T follicular helper cell (primary cell): ENCODE measurements at places on chromosomes 2 and 18.
A peak's percentile ranks its signal among the peaks of the same experiment; 100 is the strongest.

DNA sequence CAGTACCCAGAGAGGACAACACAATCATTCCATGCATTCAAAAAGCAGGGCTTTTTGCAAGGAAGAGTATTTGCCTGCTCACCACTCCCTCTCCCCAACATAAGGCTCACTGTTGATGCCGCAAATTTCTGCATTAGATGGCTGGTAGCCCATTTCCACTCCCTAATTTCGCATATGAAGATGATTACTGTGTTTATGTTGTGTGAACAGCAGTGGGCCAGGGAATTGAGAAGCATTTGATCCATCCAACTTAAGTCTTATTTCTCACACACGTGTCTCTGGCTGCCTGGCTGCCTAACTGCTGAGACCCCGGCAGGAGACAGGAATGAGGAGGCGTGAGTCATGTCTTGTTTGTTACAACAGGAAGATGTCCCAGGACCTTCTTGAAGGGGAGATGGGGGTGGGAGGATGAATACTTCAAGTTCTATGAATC, 294.1 kb downstream of the ALK start:
- no peak for DNase-seq

GRCh38 chr2:208407667-208408066, 1.1 kb downstream of the PTH2R start:
- DNase-seq = no peak

DNA sequence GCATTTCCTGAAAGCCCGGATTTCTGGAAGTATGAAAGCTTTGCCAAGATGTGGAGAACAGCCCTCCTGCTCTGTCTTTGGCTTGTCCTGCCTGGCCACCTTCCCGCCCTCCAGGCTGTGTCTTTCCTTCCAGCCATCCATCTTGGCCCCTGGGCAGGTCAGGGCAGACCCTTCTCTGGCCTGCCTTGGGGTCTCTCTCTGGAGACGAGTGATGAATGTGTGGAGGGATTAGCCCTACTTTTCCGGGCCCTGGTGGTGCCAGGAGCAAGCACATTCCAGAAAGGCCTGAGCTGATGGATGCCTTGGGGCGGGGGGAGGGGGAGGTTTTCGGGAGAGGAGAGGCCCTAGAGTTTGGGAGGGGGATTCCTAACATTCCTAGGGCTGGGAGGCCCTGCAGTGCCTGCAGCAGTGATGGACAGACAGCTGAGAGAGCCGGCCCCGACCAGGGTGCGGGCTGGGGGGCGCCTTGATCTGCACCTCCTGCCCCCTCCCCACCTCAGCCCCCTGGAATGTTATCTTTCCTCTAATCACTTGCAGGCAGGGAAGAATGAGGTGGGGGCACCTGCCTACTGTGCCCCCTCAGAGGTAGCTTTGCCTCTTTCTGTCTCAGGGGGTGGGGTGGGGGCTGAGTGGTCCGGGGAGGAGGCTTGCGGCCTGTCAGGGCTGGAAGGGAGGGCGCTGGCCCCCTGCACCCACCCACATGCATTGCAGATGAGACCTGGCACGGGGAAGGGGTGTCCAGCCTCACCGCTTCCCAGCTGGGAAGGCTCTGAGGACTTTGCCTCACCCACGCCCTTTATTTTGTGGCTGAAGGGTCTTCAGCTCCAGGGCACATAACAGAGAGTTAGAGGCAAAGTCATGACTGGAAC, 156.2 kb downstream of the DDX1 start:
- DNase-seq = no peak

- DNase-seq = no peak
Observed at GRCh38 chr2:84495539-84496146, 20.7 kb upstream of the DNAH6 start.

- DNase-seq = no peak
Observed at GRCh38 chr2:236972491-236973342, 113.0 kb upstream of the COPS8 start.

- DNase-seq = no peak
Observed at GRCh38 chr18:47901624-47902362, 28.7 kb downstream of the SMAD2 start.

GRCh38 chr2:22812065-22812680, 572.8 kb upstream of the KLHL29 start:
- no peak for DNase-seq

DNA sequence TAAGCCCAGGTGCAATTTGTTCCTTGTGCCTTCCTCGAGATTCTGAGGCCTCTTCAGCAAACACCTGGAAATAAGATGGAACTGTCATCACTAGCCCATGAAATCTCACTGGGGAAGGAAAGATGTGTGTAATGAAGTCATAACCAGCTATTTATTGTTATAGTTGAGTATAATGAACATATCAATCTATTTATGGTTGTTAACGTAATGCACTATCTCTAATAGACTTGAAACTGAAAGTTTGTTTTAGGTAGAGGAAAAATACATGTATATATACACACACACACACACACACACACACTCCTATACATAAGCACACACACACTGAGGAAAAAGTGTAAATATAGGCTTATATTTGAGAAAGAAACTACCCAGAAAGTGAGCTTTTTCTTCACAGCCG, 62.8 kb downstream of the UGGT1 start:
- DNase-seq = no peak

- peak; percentile 81 for DNase-seq
Observed at GRCh38 chr2:219298759-219299371, 10.3 kb downstream of the PTPRN start.

- no peak for DNase-seq
Observed at GRCh38 chr2:132632000-132632649, 37.9 kb downstream of the LYPD1 start.

- no peak for DNase-seq
Observed at GRCh38 chr2:106316915-106317314, 122.8 kb upstream of the UXS1 start.

DNA sequence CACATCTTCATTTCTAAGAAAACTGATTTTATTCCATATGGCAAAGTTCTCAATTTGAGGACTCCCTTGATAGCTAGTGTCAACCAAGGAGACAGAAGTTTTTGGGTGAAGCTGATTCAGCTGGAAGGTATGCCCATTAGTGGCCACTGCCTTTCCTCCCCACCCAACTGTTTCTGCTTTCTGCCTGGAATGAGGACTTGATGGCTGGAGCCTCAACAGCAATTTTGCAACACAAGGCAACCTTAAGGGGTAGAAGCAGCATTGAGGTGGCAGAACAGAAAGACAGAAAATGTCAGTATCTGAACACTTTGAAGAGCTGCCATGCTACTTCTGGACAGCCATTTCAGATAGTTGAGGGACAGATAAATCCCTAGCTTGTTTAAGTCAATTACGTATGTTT, 47.0 kb downstream of the INHBB start:
- DNase-seq = no peak

GRCh38 chr2:220318037-220318436, 690.6 kb downstream of the SLC4A3 start:
- DNase-seq = no peak

GRCh38 chr2:70977605-70978205, 725 bp upstream of the ANKRD53 start:
- no peak for DNase-seq

- no peak for DNase-seq
Observed at GRCh38 chr18:64171576-64171975, 22.7 kb upstream of the LINC00305 start.

DNA sequence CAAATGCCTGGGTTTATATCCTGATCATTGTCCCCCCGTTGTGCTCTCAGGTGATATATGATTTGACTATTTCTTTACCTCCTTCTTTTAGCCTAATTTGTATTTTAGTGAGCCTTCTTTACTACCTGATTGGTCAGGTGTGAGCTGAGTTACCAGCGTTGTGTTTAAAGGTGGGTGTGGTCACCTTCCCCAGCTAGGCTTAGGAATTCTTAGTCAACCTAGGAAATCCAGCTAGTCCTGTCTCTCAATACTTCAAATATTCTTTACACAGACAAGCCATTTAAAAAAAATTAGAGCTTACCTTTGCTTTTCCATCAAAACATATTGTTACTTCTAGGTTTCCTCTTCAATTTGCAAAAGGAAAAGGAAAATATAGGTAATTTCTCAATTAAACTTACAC, 30.2 kb downstream of the KYNU start:
- no peak for DNase-seq

DNA sequence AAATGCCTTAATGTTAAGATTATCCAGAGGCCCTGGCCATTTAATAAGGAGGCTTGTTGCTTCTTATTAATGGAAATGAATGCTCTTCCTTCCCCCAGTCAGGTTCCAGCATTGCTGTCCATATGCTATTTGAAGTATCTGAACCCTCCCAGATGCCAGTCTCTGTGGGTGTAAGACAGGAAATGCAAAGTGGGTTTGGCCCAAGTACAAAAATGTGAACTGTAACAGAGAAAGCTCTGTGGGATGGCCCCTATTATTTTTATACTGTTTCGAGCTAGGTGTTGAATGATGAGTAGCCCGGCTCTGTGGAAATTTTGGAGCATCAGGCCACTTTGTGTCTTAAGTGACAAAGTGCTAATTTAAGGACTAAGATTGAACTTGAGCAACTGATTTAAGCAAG, 141.0 kb downstream of the UXS1 start:
- no peak for DNase-seq

DNA sequence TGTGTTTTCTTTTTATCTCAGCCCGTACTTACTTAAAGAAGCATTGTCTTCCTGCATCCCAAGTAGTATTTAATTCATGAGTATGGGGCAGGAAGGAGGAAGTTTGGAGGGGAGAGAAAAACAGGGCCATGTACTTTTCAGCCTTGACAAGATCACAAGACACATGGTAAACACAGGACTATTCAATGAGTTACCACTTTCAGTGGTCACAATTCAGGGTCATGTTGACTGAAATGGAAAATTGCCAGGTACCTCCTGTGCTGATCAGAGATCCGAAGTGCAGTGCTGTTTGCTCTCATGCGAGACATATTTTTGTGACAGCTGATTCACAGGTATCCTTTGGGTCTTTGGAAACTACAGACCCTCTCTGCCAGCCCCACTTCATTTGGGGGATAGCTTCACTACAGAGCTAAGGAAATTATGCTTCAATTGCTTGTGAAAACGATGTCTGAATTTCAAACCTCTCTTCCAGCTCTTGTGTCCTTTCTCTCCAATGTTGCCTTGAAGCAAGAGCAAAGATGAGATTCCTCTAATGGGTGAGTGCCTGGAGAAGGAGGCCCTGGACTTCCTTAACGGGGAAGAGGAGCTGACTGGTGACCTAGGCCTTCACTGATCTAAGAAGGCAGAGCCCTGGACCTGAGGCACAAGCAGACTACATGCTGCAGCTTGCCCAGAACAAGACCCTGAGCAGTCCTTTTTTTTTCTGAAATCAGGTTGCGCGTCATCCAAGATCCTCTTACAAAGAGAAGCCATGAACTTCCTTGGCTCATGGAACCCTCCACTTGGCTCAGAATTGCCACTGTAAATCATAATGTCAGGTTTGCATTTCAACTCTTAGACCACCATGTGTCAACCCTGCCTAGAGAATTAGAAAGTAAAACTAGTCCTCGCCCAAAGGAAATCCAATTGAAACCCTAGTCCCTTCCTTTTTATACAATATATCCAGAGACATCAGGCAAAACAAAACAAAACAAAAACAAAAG, 44.1 kb downstream of the EVA1A start:
- no peak for DNase-seq

- no peak for DNase-seq
Observed at GRCh38 chr2:54773838-54774237, 50.4 kb downstream of the EML6 start.

- peak; percentile 14 for DNase-seq
Observed at GRCh38 chr2:216057688-216058193, 23.9 kb downstream of the PECR start.

DNA sequence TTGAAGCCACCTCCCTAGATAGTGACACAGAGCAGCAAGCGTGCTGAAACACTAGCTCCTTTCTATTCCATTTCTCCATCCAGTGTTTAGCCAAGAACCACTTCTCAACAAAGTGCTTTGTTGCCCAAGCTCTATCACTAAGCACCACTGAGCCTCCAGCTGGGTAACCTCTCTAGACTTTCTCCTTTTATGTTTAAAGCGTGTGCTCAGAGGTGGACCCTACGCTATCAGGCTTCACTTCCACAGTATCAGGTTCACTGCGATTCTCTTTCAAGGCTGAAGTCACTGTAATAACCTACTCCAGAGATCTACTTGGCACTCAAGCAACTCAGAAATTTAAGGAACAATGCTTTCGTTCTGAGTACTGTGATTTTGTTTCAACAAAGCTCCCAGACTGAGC, 197.9 kb downstream of the LNPK start:
- no peak for DNase-seq

GRCh38 chr18:11148680-11149440, 509 bp downstream of the PIEZO2 start:
- no peak for DNase-seq

- DNase-seq = no peak
Observed at GRCh38 chr2:62158444-62159121, 37.3 kb upstream of the B3GNT2 start.

- no peak for DNase-seq
Observed at GRCh38 chr2:152518641-152519580, 183.9 kb downstream of the FMNL2 start.

DNA sequence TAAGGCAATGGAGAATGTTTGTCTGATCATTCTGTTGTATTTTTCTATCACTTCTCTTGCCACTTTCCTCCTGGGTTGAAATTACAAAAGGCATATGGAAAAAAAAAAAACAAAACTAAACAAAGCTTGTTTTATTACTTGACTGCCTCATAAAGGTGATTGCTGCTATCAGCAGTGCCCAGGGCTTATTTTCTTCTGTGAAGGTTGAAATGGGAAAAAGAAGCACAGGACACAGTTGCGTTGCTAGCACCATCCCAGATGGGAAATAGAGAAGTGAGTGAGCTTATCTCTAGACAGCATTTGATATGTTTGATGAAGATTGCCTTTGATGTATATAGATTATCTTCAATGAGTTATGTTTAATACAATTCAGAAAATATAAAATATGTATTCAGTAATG, 633.8 kb upstream of the ZNF804A start:
- DNase-seq = no peak

DNA sequence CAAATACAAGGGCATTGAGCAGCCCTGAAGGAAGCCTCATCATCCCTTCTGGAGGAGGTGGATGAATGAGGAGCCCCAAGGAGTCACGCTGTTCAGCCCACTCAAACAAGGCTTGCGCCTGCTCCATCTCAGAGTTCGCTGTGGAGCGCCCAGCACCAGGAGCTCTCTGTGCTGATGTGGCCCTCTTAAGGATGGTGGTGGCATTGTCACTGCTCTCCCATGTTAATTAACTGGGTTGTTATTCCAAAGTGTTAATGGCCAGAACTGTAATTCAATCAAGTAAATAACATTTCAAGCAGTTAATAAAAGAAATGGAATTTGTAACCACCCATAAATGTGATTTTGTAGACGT, 726.0 kb upstream of the RAB6C start:
- DNase-seq = no peak

DNA sequence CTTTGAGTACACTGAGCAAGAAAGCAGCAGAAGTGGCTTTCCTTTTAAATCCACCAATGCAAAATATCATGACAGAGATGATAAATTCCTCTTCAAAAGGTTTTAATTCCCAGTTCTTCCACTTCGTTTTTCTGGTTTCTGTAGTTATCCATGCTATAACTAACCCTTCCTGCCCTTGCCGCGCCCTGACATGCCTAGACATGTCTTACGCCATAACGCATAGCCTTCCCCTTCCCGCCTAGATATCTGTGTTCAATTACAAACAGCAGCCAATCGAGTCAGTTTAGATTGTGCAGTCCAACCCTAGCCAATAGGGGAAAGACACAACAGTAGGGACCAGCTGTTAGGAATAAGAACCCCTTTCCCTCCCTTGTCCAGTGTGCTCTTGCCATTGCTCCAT, 16.1 kb downstream of the PRPF40A start:
- DNase-seq = no peak

GRCh38 chr2:150147889-150148683, 339.4 kb downstream of the RND3 start:
- no peak for DNase-seq
